Heart left ventricle (tissue), 16 donors: ENCODE measurements at places on chromosomes 12 and 14. TPM values are rescaled to one million over a fixed set of nuclear protein-coding genes. Genes with fewer than 3 reads are reported as not detected.

GRCh38 chr12:3747976-3748619 lies 4.8 kb downstream of the CRACR2A start:
- no peaks in the 10 kb centered on the region for H3K27me3 ChIP-seq
- H3K4me3 ChIP-seq: no peak overlapping the region
- H3K27ac ChIP-seq: no peak overlapping the region
- no peaks in the 10 kb centered on the region for H3K36me3 ChIP-seq
- H3K4me1 ChIP-seq: peaks cover 31% of the 10 kb centered on the region
- no peak for DNase-seq

GRCh38 chr14:90427848-90428426 lies 31.1 kb downstream of the CALM1 start:
- no peaks in the 10 kb centered on the region for H3K27me3 ChIP-seq
- H3K4me3 ChIP-seq: no peak overlapping the region
- no peaks in the 10 kb centered on the region for H3K36me3 ChIP-seq
- peaks cover 29% of the 10 kb centered on the region for H3K4me1 ChIP-seq
- DNase-seq: peak; percentile 44
- H3K27ac ChIP-seq: peak overlapping the region; percentile 79

GRCh38 chr12:55957106-55957859 lies 8.6 kb downstream of the PMEL start:
- DNase-seq: no peak
- H3K4me1 ChIP-seq: no peaks in the 10 kb centered on the region
- no peak overlapping the region for H3K27ac ChIP-seq

The LUM gene
- total RNA-seq: 177 TPM

The IAPP gene
- total RNA-seq: not detected

The SMCO2 gene
- total RNA-seq: 0.58 TPM

DNA sequence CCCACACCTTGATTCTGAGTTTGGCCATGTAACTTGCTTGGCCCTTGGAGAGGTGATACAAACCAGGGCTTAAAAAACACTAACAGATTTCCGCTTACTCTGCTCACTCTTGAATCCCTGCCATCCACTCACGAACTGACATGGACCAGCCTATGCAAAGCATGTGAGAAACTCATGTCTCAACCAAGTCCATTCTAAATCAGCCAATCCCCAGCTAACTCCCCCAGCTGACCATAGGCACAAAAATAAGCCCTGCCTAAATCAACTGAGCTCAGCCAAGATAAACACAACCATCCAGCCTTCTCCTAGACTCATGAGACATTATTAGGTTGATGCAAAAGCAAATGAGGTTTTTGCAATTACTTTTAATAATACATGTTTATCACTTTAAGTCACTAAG lies 353.9 kb upstream of the TBX3 start:
- H3K4me1 ChIP-seq: no peaks in the 10 kb centered on the region
- no peaks in the 10 kb centered on the region for H3K27me3 ChIP-seq
- H3K27ac ChIP-seq: no peak overlapping the region
- no peak overlapping the region for H3K4me3 ChIP-seq
